ENCODE measurements at places on chromosomes 16 and 17.

DNA sequence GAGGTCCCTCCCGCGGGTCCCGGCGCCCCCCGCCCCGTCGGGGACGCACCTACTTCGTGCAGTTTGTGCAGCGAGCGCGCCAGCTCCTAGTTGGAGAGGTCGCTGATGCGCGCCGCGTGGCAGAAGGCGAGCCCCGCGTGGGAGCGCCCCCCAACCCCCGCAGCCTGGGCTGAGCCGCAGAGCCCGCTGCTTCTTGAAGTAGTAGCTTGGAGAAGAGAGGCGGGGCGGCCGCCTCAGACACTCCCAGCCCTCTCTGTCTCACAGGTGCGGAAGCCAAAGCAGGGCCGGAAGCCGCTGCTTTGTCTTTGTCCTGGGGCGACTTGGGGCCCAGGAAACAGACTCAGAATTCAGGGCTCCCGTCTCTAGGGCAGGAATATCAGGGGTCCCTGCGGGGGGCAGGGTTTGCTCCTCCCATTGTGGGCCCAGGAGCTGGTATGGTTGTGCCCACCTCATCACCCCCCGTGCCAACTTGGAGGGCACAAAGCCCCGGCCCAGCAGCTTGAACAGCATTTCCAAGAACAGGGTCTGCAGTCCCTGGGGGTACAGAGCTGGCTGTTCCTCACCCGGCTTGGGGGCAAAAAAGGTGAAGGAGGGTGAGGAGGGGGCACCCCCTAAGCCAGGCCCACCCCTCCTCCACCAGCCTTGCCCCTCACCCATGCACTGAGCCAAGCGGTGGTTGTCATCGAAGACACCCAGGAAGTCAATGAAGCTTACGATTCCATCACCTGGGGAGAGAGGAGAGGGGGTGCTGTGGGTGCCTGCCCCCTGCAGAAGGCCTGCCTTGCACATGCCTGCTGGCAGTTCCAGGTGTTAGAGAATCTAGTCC, 13.5 kb downstream of the SPATA32 start:
- DNase-seq = no peak

GRCh38 chr17:82835122-82835521, 4.7 kb downstream of the ZNF750 start:
- DNase-seq = no peak

- no peak for DNase-seq
These were observed 2.2 kb upstream of the MAP2K6 start for GRCh38 chr17:69412251-69412671.

GRCh38 chr17:20092261-20092867, 83.2 kb downstream of the SPECC1 start:
- DNase-seq = no peak

- DNase-seq = no peak
These were observed 4.8 kb downstream of the MYO18A start for GRCh38 chr17:29175349-29175748.

GRCh38 chr17:82013341-82013740, 9.3 kb downstream of the CENPX start:
- DNase-seq = no peak

DNA sequence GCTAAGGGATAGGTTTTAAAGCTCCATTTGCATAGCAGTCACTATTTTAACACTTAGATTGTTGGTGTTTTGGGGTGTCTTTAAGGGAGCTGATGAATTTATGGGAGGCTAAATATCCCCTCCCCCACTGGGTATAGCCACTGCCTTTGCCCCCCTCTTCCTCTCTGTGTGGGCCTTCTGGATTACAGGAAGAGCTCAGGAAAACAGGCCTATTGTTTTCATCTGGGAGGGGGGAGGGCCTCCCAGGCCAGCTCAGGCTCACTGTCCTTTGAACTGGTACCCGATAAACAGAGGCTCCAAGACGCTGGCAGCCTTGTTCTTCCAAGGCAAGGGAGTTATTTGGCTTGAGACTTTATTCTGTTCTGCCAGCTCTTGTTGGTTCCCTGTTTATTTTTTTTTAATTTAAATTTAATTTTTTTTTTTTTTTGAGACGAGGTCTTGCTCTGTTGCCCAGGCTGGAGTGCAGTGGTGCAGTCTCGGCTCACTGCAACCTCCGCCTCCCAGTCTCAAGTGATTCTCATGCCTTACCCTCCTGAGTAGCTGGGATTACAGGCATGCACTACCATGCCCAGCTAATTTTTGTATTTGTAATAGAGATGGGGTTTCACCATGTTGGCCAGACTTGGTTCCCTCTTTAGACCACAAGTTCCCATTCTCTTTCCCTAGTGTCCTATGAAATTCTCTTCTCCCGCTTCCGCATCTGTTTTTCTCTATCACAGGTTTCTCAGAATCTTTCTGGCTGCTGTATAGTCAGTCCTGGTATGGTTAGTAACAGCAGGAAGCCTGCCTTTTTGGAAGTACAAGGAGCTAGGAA, 25.1 kb downstream of the MINK1 start:
- DNase-seq = peak; percentile 74

- no peak for DNase-seq
These were observed 19.8 kb upstream of the SSTR5 start for GRCh38 chr16:1052721-1053120.

- peak; percentile 25 for DNase-seq
These were observed 102.6 kb upstream of the CREBBP start for GRCh38 chr16:3983081-3983520.

- no peak for DNase-seq
These were observed 499.9 kb upstream of the ZFHX3 start for GRCh38 chr16:73547552-73548403.

DNA sequence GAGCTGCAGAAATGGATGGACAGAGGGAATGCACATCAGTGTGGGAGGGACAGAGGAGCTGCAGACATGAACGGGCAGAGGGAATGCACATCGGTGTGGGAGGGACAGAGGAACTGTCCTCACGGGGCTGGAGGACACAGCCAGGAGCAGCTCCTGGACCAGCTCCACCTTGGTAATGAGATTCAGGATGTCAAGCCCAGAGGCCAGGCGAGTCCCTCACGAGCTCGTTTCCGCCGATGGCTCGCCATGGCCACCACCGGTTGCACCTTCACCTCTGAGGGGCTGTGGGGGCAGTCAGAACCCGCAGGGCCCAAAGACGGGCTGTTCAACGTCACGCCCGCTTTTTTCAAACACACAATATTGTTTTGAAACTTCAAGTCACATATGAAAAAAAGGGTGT, 56.2 kb downstream of the RPH3AL start:
- DNase-seq = no peak

DNA sequence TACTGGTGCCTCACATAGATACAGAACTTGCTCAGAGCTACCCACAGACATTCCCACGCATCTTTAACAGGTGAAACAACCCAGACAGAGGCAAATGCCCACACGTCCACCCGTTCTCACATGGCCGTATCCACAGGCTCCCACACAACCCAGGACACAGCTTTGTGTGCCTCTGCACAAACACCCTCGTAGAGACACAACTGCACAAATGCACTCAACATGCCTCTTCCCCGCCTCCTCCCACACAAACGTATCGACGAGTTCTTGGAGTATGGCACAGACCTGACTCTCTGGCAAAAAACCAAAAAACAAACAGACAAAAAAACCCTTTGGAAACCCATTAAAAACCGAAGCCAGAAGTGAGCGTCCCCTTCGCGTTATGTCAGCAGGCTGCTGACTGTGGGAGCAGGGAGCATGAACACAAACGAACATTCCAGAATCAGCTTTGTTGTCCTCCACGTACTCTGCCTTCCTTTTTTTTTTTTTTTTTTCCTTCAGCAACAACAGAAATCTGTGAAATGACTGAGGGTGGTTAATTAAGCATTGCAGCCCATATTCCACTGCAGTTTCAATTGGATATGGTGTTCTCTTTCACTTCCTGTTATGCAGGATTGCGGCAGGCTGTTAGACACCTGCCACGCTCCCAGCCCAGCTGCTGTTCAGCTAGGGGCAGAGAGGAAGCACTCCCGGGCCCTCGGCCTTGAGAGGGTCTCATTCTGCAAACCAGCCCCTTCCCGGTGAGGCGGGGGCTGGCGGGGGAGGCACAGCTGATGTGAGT, 313.7 kb downstream of the MAF start:
- no peak for DNase-seq

DNA sequence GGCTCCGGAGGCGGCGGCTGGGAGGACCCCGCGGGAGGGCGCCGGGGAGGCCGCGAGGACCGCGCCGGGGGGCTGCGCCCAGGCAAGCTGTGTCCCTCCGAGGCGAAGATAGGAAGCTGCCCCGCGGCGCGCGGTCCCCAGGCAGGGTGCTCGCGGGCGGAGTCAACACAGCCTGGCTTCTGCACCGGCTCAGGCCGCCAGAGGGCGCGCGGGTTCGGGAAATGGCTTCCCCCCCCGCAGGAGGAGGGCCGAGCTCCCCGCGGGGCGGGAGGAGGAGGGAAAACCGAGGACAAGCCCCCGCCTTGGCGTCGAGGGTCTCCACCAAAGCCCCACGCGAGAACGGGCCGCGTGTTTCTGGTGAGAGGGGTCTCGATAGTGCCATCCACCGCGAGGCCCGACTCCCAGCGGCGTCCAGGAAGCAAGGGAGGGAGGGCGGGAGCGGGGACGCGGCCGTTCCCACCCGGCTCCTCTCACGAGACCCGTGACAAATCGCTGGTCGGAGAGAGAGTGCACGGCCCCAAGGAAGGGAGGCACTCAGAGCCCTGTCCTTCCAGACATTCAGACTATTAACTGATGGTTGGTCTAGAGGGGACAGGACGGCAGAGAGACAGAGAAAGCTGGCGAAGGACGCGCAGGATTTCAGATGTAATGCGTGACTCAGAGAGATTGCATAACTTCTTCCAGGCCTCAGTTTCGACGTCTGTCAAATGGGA, 64.4 kb upstream of the DNAJA2 start:
- DNase-seq = peak; percentile 61

- DNase-seq = no peak
These were observed 39.3 kb downstream of the CHCT1 start for GRCh38 chr17:60461584-60461983.

DNA sequence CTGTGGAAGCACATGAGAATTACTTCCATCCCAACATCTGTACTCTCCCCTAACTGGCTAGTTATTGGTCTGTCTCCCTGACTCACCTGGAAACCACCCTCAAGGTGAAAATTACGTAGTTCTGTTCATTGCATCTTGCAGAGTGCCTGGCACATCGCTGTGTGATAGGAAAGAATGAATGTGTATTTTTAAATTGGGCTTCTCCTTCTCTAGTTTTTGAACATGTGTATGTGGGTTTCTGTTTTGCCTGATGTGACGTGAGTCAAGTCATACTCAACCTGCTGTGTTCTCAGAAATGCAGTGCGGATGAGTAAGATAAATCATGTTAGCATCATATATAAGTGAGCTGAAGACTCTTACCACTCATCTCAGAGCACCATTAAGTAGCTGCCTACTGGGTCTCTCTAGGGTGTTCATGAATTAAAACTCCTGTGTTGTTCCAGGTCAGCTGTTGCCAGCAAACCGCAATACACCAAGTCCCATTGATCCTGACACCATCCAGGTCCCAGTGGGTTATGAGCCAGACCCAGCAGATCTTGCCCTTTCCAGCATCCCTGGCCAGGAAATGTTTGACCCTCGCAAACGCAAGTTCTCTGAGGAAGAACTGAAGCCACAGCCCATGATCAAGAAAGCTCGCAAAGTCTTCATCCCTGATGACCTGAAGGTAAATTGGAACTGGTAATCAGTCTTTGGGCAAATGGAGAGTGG, 50.2 kb downstream of the HLF start:
- no peak for DNase-seq

- no peak for DNase-seq
These were observed 867.7 kb upstream of the EEF2KMT start for GRCh38 chr16:5965321-5965720.

DNA sequence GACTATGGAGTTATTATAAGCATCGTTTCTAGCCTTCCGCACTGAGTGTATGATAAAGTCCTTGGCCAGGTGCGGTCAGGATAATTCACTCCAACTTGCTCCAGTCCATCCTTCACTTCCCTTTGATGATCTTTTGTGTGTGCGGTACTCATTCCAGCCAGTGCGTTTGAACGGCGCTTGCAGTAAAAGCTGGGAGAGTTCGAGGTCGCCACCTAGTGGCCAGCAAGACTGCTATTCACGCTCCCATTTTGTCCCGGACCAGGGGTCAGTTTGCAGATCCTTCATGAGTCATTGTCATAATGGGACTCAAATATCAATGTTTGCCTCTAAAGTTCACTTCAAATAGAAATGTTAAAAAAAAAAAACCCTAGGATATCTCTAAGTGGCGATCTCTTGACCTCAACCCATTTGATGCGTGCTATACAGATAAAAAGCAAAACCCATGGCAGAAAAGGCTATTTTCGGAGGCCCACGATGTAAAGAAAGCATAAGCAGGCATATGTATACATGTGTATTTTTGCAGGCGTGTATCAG, 417.1 kb downstream of the TMEM114 start:
- peak; percentile 98 for DNase-seq

- no peak for DNase-seq
These were observed 492 bp downstream of the SLC25A39 start for GRCh38 chr17:44324092-44324570.

GRCh38 chr16:89241187-89242007, 23.9 kb downstream of the ZNF778 start:
- DNase-seq = peak; percentile 82

DNA sequence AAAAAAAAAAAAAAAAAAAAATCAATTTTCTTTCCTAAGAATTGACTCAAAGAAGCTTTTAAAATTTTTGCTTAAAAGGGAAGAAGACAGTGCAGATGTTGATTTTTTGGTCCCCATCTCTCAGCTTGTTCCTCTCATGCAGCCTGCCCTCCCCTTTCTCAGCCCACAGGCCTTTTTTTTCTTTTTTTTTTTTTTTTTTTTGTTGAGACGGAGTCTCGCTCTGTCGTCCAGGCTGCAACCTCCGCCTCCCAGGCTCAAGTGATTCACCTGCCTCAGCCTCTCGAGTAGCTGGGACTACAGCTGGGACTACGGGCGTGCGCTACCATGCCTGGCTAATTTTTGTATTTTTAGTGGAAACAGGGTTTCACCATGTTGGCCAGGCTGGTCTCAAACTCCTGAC, 17.7 kb downstream of the YPEL2 start:
- no peak for DNase-seq

- no peak for DNase-seq
These were observed 37.1 kb downstream of the OR1D5 start for GRCh38 chr17:3026125-3026855.

DNA sequence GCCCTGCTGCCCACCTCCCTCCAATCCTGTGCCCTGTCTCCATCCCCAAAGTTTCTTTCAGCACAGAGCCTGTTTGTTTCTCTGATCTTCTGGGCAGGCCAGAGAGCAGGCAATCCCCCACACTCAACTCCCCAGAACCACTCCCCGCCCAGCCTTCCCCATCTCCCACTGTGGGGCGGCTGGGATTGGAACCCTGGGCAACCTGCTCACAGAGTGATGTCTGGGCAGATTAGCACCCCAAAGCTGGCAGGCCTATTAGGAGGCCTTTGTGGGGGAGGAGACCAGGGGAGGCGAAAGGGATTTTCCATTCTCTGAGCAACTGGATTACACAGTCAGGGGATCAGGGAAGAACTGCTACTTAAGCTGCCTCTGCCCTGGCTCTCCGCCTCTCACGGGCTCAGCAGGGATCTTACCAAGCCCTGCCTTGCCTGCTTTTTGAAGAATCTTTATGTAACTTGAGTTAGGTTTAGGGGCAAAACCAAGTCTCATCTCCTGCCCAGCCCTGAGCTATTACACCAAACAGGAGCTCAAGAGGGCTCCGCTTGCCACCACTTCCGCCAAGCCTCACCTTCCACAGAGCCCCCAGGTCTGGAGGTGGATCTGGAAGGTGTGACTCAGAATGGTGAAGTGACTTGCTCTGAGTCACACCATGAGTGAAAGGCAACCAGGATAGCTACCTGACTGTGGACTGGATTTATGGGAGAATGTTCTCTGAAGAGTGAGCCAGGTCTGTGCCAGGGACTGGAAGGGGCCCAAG, 16.0 kb upstream of the LHX1 start:
- DNase-seq = peak; percentile 23

All from HepG2 (cell line).